Heart left ventricle (tissue), 16 donors: ENCODE measurements at places on chromosomes 5 and 9. TPM values are rescaled to one million over a fixed set of nuclear protein-coding genes. Genes with fewer than 3 reads are reported as not detected.

The C9orf153 gene
- 0.50 TPM for polyA plus RNA-seq

The HTR4 gene
- 0.11 TPM for polyA plus RNA-seq

The SPEF2 gene
- polyA plus RNA-seq: 0.60 TPM

The PCDHA13 gene
- polyA plus RNA-seq: not detected

The DMRT3 gene
- polyA plus RNA-seq: not detected

The FAM221B gene
- polyA plus RNA-seq: not detected

The EQTN gene
- not detected for polyA plus RNA-seq

The DHX29 gene
- 20.8 TPM for polyA plus RNA-seq

The TXNDC8 gene
- not detected for polyA plus RNA-seq

DNA sequence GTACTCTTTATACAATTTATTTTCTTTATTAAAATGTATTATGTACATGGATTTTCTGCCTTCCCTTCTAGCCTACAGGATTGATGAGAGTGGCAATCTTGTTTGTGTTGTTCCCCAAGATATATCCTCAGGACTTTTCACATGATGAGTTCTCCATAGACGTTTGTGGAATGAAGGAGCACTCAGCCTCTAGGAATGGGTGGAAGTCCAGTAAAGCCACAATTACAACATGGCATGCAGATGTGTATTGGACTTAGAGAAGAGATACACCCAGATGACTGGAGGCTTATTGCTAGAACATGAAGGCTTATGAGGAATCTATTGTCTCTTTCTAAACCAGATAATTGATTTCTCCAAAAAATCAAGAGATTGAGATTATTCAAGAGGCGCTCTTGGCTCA is 8.2 kb upstream of the DOCK2 start:
- H3K27me3 ChIP-seq: no peaks in the 10 kb centered on the region
- DNase-seq: no peak
- H3K36me3 ChIP-seq: no peaks in the 10 kb centered on the region
- H3K27ac ChIP-seq: no peak overlapping the region
- no peaks in the 10 kb centered on the region for H3K4me1 ChIP-seq

- no peak for DNase-seq
- H3K36me3 ChIP-seq: no peaks in the 10 kb centered on the region
- H3K4me1 ChIP-seq: no peaks in the 10 kb centered on the region
Measured at GRCh38 chr5:167902298-167902697, 389.1 kb upstream of the WWC1 start.

DNA sequence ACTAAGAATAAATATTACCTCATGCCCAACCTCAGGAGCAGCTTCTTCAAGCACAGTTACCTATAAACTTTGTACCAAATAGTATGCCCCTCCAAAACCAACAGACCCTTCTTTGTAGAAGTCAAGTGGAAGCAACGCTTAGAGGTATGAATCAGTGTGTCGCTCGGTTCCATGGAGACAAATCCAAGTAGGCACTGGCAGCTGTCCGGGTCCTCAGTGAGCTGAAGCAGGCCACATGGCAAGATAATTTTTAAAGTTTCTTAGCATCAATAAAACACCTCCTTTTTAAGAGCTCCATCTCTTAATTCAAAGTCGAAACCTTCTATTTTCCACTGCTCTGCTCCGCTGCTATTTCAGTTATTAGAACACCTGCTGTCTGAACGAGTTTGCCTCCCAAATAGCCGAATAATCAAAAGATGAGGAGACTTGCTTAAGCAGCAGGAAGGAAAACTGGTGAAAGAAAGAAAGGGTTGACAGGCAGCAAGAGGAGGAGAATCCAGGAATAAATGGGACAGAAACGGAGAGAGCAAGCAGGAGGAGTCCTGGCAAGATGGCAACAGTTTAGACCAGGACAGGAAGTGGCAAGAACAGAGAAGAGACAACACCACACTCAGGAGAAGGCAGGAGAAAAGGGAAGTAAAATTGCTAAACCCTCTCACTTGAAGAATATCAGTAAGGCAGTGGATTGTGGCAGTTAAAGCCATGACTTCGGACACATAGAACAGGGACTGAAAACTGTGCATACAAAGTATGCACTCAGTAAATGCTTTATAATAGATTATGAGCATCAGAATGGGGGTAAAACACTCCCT is 65.0 kb downstream of the PPP2R2B start:
- H3K36me3 ChIP-seq: no peaks in the 10 kb centered on the region
- no peak overlapping the region for H3K27ac ChIP-seq
- no peak for DNase-seq
- H3K4me1 ChIP-seq: no peaks in the 10 kb centered on the region
- H3K27me3 ChIP-seq: no peaks in the 10 kb centered on the region
- H3K4me3 ChIP-seq: no peak overlapping the region

GRCh38 chr5:171646102-171647042 is 139.2 kb upstream of the SMIM23 start:
- no peak for DNase-seq
- no peak overlapping the region for H3K4me3 ChIP-seq
- no peaks in the 10 kb centered on the region for H3K27me3 ChIP-seq
- peaks cover under 1% of the 10 kb centered on the region for H3K4me1 ChIP-seq
- no peak overlapping the region for H3K27ac ChIP-seq

DNA sequence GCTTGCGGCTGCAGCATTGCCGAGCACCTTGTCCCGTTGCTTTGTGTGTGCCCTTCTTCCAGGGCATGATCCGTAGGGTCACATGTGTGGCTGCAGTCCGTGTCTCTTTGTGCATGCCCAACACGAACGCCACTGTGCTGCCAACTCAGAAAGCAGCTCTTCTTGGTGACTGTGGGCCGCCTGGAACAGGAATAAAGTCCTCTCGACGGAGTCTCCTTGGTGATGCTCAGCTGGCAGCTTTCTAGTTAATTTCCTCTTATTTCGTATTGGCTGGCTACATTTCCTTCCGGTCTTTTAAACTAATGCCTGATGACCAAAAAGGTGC is 5.8 kb downstream of the EXOC3 start:
- H3K27me3 ChIP-seq: no peaks in the 10 kb centered on the region
- H3K4me3 ChIP-seq: no peak overlapping the region
- DNase-seq: no peak
- H3K27ac ChIP-seq: no peak overlapping the region

DNA sequence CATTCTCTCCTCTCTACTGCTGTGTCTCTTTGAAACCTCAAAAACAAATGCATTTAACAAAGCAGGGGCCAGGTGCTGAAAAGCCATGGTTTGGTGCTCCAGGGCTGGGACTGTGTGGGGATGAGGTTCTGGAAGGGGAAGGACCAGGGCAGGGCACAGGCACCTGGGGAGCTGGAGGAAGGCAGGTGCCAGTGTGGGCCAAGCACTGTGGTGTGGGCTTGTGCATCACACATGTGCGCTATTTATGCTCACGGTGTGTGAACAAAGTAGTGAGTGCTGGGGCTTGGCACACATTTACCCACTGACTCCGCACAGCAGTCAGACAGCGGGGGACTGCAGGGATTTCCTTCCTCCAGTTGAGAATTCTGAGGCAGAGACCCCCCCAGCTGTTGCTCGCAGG is 10.1 kb downstream of the HRH2 start:
- H3K4me3 ChIP-seq: no peak overlapping the region
- peak overlapping the region; percentile 39 for H3K27ac ChIP-seq
- peaks cover 2% of the 10 kb centered on the region for H3K4me1 ChIP-seq
- DNase-seq: no peak
- H3K27me3 ChIP-seq: no peaks in the 10 kb centered on the region
- H3K36me3 ChIP-seq: no peaks in the 10 kb centered on the region

DNA sequence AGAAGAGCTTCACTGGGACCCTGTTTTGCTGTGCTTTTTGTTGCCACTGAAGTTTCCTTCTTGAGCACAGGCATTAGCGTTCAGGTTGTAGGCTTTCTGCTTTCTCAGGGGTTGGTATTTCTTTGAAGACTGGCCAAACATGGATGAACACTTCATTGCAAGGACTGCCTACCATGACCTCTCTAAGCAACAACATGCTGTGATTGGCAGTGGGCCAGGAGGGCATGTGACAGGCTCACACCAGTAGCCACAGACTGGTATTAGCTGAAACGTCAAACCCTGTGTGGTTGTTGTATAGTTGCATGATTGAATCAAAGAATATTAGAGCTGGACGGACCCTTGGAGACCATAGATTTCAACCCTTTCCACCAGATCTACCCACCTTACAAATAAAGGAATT is 20.0 kb upstream of the MLANA start:
- no peak overlapping the region for H3K27ac ChIP-seq
- no peak overlapping the region for H3K4me3 ChIP-seq
- no peak for DNase-seq
- H3K4me1 ChIP-seq: no peaks in the 10 kb centered on the region
- H3K36me3 ChIP-seq: no peaks in the 10 kb centered on the region

- H3K36me3 ChIP-seq: no peaks in the 10 kb centered on the region
- H3K27ac ChIP-seq: no peak overlapping the region
- no peaks in the 10 kb centered on the region for H3K4me1 ChIP-seq
- no peak for DNase-seq
Measured at GRCh38 chr9:132516301-132516700, 66.1 kb upstream of the BARHL1 start.

DNA sequence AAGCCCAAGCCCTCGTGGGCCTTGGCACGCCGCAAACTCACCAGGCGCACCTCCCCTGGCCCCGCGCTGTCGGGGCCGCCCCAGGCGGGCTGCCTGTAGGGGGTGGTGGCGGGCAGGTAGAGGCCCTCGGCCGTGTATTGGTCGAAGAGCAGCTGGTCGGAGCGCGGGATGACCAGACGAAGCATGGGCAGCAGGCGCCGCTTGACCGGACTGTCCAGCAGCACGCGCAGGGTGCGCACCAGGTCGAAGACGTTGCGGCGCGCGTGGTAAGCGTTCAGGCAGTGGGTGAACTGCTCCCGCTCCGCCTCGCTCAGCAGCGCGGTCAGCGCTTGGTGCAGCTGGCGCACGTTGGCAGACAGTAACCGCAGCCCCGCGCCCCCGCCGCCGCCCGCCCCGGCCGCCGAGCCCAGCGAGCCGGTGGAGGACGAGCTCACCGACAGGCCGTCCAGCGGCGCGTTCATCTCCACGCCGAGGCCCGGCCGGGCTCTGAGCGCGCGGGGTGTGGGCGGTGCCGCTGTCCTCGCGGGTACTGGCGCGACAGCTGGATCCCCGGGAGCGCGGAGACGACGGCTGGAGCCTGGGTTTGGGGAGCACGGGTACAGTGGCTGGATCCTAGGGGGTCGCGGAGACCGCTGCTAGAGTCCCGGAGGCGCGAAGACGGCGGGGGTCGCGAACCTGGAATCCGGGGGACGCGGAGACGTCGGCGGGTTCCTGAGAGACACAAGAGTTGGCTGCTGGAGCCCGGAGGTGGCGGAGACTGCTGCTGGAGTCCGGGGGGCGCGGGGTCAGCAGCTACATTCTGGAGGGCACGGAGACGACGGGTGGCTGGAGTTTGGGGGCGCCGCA is 709 bp downstream of the WHRN start:
- peak; percentile 37 for DNase-seq
- peaks cover 22% of the 10 kb centered on the region for H3K27me3 ChIP-seq
- H3K4me3 ChIP-seq: peak overlapping the region; percentile 56
- no peak overlapping the region for H3K27ac ChIP-seq
- no peaks in the 10 kb centered on the region for H3K36me3 ChIP-seq

- no peak overlapping the region for H3K27ac ChIP-seq
- DNase-seq: no peak
- peaks cover 22% of the 10 kb centered on the region for H3K4me1 ChIP-seq
- H3K36me3 ChIP-seq: no peaks in the 10 kb centered on the region
- no peak overlapping the region for H3K4me3 ChIP-seq
- no peaks in the 10 kb centered on the region for H3K27me3 ChIP-seq
Measured at GRCh38 chr5:72238712-72239445, 81.2 kb downstream of the MRPS27 start.

DNA sequence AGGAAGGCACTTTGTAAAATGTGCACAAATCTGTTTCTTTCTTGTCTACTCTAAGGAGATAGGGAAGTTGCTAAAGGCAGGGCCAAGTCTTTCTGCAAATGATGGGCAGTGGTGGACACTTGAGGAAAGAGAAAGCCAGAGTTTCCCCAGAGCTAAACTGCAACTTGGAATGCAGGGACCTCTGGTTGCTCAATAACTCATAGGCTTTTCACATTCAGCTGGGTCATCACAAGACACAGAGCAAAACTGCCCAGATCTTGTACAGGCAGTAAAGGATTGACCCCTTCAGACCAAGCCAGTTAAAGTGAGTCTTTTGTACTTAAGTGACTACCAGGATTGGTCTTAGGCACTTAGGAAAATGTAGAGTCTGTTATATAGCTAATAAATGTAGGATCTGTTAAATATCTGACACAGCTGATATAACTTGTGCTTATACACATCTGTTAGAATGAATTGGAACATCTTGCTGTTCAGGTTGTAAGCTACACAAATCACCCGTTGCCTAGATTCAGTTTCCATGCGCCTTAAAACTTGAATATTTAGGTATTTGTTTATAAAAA is 13.5 kb upstream of the AGXT2 start:
- no peaks in the 10 kb centered on the region for H3K4me1 ChIP-seq
- no peaks in the 10 kb centered on the region for H3K27me3 ChIP-seq
- DNase-seq: no peak
- no peaks in the 10 kb centered on the region for H3K36me3 ChIP-seq
- no peak overlapping the region for H3K4me3 ChIP-seq
- H3K27ac ChIP-seq: no peak overlapping the region

DNA sequence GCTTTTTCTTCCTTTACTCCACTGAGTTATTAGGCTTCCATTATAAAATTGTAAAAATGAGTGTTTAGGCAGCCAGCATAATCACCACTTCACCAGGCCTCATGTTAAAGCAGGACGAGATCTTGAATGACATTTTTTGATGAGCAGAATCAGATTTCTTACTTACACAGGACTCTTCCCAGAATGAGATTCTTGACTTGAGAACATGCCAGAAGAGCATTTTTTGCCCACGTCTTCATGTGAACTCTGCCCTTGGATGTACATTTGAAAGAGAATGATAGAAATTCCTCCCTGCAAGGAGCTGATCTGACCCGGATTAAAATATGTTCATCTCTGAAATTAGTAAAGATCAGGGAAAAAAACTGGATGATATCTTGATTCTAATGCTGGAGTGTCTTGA is 212.1 kb upstream of the ADRA1B start:
- no peaks in the 10 kb centered on the region for H3K4me1 ChIP-seq
- no peaks in the 10 kb centered on the region for H3K27me3 ChIP-seq
- H3K36me3 ChIP-seq: no peaks in the 10 kb centered on the region
- no peak overlapping the region for H3K4me3 ChIP-seq
- no peak for DNase-seq

GRCh38 chr5:163463063-163463435 is 2.6 kb downstream of the HMMR start:
- no peaks in the 10 kb centered on the region for H3K27me3 ChIP-seq
- H3K4me3 ChIP-seq: no peak overlapping the region
- DNase-seq: no peak
- H3K4me1 ChIP-seq: peaks cover 12% of the 10 kb centered on the region

- H3K4me1 ChIP-seq: no peaks in the 10 kb centered on the region
- H3K27ac ChIP-seq: no peak overlapping the region
- DNase-seq: no peak
- no peak overlapping the region for H3K4me3 ChIP-seq
Measured at GRCh38 chr9:31302620-31303418, 1081.6 kb upstream of the ACO1 start.

DNA sequence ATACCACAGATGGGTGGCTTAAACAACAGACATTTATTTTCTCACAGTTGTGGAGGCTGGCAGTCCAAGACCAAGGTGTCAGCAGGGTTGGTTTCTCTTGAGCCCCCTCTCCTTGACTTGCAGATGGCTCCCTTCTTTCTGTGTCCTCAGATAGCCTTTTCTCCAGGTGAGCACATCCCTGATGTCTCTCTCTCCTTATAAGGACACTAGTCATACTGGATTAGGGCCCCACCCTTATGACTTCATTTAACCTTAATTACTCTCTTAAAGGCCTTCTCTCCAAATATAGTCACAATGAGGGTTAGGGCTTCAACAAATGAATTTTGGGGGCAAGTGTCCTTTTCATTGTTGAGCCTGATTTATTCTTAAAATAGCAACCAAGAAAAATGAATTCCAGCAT is 14.7 kb downstream of the PTGER4 start:
- H3K36me3 ChIP-seq: peaks cover 10% of the 10 kb centered on the region
- DNase-seq: no peak
- H3K4me3 ChIP-seq: no peak overlapping the region
- no peak overlapping the region for H3K27ac ChIP-seq
- H3K4me1 ChIP-seq: peaks cover 10% of the 10 kb centered on the region
- H3K27me3 ChIP-seq: no peaks in the 10 kb centered on the region
